ENCODE measurements at places on chromosomes 5 and 9. TPM values are rescaled to one million over a fixed set of nuclear protein-coding genes. Genes with fewer than 3 reads are reported as not detected.

POLR3G gene
- total RNA-seq = 1.7 TPM

TXN gene
- 237 TPM for total RNA-seq

DNA sequence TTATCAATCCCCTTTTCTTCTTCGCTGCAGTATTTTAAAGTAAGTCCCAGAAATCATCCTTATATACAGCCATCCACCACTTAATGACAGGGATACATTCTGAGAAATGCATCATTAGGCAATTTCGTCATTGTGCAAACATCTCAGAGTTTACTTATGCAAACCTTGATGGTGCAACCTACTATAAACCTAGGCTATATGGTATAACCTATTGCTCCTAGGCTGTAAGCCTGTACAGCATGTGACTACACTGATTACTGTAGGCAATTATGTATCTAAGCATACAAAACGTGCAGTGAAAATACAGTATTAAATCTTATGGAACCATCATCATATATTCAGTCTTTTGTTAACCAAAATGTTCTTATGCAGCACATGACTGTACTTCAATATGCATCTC is 36.8 kb downstream of the SAXO1 start:
- DNase-seq = no peak

DNA sequence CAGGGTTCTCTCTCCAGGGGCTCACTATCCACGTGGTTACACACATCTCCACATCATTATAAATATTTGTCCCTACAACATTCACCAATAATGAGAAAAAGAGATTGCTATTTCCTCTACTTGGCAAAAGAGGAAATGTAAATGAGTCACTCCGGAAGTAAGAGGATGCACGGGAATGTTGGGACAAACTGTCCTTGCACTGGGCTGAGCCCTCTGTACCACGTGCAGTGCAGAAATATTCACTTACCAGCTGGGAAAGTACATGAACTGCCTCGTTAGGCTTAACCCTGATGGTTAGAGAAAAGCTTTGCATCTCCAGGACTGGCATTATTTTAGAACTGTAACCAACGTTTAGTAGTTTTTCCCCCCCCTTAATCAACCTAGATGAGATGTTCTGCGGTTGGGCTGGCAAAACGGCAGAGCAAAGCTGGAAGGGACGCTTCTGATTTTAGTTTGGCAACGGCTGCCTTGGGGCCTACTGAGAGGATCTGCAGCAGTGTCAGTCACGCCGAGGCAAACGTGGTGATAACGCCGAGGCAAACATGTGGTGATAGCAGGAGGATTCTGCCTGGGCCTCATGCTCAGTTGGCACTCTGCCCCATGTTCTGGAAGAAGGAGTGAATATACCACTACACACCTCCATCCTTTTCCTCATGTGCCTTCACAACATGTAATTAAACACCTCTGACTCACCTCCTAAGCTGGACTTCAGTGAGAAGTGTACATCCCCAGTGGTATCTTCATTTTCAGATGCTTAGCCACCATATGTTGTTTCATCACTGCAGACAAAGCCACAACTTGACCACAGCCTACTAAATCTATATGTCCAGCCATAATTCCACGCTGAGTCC is 661.4 kb upstream of the KLF4 start:
- DNase-seq = no peak

DNA sequence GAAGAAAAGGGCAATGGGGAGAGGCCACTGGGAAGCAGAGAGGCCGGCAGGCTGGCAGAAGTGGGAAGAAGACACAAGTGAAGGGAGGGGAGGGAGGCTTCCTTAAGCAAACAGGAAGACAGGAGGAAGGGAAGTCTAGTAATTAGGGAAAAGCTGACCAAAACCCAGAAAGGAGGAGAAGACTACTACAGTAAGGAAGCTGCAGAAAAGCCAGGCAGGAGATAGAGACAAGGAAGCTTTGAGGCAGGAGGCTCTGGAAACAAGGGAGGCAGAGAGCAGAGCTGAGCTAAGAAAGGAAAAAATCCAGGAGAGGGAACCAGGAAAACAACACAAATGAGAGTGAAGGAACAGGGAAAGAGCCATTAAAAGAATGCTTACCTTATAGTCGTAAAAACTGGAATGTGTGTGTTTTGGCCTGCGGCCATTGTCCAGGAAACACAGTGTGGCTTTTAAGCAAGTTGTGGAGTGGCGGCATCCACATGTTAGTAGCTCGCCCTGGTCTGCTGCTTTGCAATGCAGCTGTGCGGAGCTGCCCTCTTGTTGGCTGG is 317.1 kb upstream of the CLINT1 start:
- no peak for DNase-seq

- no peak for DNase-seq
Measured at GRCh38 chr9:134046894-134047681, 20.7 kb downstream of the BRD3 start.

DNA sequence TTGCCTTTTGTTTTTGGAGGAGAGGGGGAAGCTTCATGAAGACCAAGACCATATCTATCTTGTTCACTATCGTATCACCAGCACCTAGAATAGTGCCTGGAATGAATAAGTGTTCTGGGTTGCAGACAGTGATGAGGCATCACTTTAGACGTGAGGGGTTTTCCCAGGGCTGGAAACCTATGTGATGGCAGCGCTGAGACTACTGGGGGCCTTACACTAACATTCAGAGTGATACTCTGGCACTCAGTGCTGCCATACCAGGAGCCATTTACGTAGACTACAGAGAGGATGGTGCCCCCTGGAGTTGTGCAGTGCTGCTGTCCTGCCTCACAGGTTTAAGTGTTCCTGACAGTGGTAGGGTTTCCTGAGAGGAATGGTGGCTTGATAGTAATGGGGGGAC is 6.9 kb downstream of the CCL19 start:
- DNase-seq = no peak

GRCh38 chr5:57741336-57741735 is 258.7 kb upstream of the ACTBL2 start:
- no peak for DNase-seq

DNA sequence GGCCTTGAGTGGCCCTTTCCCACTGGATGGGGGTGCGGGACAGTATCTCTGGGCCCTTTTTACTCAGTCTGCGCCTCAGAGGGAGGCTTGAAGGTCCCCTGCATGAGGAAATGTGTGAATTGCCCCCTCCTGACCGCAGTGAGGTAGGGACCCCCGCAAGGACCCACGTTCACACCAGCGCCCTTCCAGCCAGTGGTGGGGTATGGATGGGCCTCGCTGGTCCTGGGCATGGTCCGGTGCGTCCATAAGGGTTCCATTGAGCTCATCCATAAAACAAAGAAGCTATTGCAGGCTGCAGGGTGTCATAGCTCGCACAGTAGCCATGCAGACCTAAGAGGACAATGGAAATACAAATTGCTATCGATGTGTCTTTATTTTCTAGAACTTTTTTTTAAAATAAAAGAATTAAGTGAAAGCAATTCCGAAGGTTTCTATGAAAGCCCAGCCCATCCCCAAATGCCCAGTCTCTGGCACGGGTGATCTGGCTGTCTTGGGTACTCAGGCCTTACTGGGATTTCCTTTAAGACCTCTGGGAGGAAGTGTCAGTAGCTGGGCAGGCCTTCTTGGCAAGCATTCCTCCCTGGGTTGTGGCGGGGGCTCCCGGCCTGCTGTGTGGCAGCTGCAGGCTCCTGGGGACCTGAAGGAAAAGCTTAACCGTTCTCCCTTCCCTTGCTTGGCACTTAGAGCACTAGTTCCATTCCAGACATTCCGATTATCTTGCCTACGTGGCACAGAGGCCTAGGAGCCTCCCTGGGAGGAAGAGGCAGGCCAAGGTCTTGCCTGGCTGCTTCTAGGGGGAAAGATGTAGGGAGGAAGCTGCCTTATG is 1.5 kb upstream of the SEMA5A start:
- DNase-seq = no peak

DNA sequence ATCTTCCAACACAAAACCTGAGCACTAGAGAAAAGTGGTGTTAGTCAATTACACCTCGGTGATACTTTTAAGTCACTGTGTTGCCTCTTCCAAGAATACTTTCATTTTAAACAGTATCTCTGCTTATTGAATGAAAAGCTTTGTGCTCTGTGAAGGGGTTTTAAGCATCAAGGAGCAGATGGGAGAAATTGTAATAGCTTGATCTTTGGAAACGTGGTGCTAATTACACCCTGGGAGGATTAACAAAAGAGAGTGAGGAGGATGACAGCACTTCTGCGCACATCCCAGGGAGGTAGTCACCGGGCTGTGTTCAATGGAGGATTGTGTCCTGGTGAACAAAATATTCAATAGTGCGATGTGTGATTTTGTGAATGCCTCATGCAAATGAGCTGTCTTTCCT is 477.4 kb upstream of the ADAMTS16 start:
- DNase-seq = no peak

DNA sequence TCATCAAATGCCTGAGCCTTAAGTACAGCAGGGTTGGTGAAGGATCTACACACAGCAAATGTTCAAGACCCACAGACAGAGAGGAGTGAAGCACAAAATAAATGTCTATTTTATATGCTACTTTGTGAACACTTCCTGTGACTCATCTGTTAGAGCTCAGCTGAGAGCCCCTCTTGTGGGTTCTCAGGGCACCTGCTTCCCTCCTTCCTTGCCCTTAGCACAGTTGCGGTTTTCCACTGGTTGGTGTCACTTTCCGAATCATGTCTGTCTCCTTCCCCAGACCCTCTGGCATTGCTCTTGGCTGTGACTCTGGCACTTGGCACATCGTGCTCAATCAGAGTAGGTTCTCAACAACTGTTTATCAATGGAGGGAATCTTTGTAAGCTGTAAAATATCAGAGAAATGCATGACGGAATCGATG is 128.5 kb upstream of the STC2 start:
- DNase-seq = no peak

GRCh38 chr5:126301056-126301455 is 122.2 kb upstream of the GRAMD2B start:
- no peak for DNase-seq

DNA sequence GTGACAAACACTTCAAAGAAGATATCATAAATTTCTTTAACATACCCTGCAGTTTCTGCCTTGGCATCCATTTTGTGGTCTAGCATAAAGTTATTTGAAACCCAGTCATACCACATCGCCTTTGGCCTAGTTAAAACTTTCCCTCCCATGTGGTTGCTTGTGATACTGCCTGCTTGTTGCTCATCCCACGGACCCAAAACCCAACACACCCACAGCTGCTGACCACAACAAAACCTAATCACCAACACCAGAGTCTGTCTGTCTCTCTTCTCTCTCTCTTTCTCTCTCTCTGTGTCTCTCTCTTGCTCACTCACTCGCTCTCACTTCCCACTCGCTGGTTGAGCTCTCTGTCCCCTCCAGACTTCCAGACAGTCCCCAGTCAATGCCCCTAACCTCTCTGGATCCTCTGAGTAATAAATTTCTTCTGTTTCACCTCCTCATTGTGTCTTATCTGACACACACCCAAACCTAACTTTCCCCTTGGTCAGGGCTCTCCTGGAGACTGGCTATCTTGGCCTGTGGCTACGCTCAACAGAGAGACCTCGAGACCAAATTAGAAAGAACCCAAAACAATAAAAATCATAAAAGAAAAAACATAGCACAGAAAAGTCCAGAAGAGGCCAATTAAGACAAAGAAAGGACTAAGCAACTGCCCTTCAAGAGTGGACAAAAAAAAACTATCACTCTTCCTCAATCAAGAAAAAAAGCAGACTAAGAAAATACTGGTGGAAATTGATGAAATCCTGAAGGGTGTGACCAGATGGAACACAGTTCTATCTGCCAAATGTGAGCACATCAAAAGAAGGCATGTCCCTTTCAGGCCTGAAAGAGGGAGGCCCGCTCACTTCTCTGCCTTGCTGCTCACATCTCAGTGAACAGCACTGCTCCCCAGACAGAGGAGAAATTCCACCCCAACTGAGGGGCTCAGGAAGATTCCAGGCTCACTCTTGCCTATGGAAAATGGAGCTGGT is 41.5 kb downstream of the TTLL11 start:
- no peak for DNase-seq

GRCh38 chr9:9395539-9395938 is 1217.3 kb downstream of the PTPRD start:
- no peak for DNase-seq

- DNase-seq = no peak
Measured at GRCh38 chr5:168778536-168778935, 199.4 kb upstream of the PANK3 start.

- DNase-seq = no peak
Measured at GRCh38 chr5:125558016-125558415, 811.6 kb upstream of the ZNF608 start.

- DNase-seq = no peak
Measured at GRCh38 chr9:113979343-113980127, 98.6 kb downstream of the AMBP start.

- DNase-seq = peak; percentile 88
Measured at GRCh38 chr5:6342689-6343315, 35.5 kb downstream of the MED10 start.

DNA sequence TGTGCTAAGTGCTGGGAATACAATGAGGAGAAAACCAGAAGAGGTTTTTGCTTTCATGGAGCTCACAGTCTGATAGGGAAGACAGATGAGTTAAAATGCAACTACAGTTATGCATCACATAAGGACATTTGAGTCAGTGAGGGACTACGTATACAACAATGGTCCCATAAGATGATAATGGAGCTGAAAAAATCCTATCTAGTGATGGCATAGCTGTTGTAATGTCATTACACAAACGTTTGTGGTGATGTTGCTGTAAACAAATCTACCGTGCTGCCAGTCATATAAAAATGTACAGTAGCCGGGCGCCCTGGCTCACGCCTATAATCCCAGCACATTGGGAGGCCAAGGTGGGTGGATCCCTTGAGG is 110.1 kb upstream of the RAD23B start:
- no peak for DNase-seq

GRCh38 chr9:99066571-99066970 is 38.3 kb upstream of the TGFBR1 start:
- DNase-seq = no peak

DNA sequence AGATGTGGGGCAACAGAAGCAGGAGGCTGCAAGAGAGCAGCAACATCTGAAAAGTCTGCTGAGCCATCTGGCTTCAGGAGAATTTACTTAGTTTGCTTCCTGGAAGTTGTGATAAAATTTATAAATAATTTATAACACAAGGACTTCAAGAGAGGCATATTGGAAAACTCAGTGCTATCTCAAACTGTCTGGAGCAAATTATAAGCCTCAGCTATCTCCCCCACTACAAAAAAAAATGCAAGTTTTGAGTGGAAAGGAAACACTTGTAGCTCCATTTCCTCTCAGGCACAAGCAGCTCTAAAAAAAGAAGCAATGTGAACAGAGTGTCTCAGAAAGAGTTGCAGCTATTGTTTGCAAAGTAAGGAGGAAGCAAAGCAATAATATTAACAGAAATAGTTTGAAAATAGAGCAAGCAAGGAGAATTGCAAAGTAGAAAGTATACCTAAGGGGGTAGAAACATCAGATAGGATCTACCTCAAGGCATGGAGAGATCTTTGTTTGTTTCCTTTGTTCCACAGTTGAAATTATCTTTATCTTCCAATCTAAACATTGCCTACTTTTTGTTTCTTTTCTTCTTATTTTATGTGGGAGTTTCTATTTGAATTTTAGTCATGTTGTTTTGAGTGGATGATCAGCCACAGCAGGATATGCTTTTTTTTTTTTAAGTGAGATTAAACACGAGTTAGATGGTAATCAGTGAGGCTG is 55.9 kb upstream of the IL6ST start:
- DNase-seq = no peak

GRCh38 chr5:6703806-6704205 is 9.4 kb upstream of the TENT4A start:
- no peak for DNase-seq

- no peak for DNase-seq
Measured at GRCh38 chr5:139908749-139909148, 113.1 kb downstream of the PSD2 start.

- DNase-seq = no peak
Measured at GRCh38 chr5:7852542-7852941, 1.6 kb upstream of the CFAP90 start.

Measured in mesenteric fat pad (tissue), 1 donor.